ENCODE measurements at places on chromosomes 7 and 10. TPM values are rescaled to one million over a fixed set of nuclear protein-coding genes. Genes with fewer than 3 reads are reported as not detected.

The MMD2 gene
- not detected for total RNA-seq

The BLNK gene
- not detected for total RNA-seq

The NUTM2A gene
- total RNA-seq: 0.26 TPM

The ARMC3 gene
- total RNA-seq: not detected

The ACBD7 gene
- 2.0 TPM for total RNA-seq

The DRGX gene
- not detected for total RNA-seq

The NSUN6 gene
- 9.3 TPM for total RNA-seq

The COG5 gene
- total RNA-seq: 31.1 TPM

The FRMD4A gene
- 34.8 TPM for total RNA-seq

The MAGI2 gene
- total RNA-seq: 3.6 TPM

The PRF1 gene
- not detected for total RNA-seq

The NUTM2D gene
- total RNA-seq: 0.90 TPM

The TIMM23B gene
- total RNA-seq: 14.4 TPM

The TBX20 gene
- not detected for total RNA-seq

The SLC26A3 gene
- total RNA-seq: not detected

The GAD2 gene
- not detected for total RNA-seq

Data from LHCN-M2 (cell line).